ENCODE measurements at places on chromosomes 11 and 22. TPM values are rescaled to one million over a fixed set of nuclear protein-coding genes. Genes with fewer than 3 reads are reported as not detected.

DNA sequence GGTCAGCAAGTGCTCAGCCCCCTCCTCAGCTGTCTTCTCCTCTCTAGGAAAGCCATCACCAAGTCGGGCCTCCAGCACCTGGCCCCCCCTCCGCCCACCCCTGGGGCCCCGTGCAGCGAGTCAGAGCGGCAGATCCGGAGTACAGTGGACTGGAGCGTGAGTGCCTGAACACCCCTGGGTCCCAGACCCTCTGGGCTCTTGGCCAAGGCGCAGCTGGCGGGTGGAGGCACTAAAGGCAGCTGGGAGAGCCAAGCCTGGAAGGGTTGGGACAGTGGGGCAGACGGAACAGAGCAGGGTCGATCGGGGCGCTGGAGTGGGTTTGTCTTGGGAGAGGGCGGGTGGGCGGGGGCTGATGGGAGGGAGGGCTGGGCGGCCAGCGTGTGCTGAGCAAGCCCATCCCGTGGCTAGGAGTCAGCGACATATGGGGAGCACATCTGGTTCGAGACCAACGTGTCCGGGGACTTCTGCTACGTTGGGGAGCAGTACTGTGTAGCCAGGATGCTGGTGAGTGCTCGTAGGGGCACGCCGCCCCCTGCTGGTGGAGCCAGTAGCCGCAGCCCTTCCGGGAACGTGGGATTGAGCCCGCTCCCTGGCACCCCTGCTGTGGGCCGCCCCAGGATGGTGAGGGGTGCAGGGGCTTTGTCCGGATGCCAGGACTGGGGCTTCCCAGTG, 14.1 kb upstream of the MDK start:
- peak; percentile 74 for DNase-seq

- no peak for DNase-seq
Measured at GRCh38 chr11:20203831-20204230, 43.6 kb upstream of the DBX1 start.

DNA sequence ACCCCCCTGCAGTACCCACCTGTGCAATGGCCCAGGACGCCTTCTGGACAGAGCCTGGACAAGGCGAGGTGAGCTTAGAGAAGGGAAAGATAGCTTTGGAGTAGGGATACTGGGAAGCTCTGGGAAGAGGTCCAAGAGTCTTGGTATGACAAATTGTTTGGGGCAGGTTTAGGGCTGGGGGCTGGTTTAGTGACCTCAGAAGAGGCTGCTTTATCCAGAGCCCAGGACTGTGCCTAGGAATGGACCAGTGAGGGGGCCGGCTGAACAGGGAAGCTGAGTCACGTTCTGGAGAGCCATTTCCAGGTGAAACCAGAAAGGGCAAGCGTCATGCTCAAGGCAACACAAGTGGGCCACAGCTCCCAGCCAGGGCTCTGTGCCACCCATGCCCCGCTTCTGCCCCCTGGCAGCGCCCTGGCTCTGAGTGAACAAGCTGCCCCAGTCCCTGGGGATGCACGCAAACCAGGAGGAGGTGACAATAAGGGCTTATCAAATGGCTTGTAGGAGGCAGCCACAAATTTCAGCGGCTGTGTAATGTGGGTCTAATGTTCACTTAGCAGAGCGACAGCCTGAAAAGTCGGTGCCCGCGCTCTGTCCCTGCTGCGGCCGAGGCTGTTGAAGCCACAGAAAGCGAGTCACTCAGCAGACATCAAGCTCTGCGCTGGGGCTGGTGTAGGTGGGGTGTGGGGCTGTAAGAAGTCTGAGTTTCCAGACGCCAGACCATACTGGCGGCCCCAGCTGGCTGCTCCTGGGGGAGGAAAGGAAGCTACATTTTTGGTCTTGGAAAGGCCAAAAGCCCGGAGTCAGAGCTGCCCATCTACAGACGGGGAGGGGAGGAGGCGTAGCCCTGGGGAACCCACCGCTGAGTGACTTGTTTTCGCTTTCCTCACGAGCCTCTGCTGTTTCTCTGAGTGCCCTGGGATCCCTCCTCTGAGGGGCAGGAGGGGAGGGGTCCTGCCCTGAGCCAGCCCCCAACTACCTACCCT, 18.3 kb upstream of the SYT7 start:
- no peak for DNase-seq

DNA sequence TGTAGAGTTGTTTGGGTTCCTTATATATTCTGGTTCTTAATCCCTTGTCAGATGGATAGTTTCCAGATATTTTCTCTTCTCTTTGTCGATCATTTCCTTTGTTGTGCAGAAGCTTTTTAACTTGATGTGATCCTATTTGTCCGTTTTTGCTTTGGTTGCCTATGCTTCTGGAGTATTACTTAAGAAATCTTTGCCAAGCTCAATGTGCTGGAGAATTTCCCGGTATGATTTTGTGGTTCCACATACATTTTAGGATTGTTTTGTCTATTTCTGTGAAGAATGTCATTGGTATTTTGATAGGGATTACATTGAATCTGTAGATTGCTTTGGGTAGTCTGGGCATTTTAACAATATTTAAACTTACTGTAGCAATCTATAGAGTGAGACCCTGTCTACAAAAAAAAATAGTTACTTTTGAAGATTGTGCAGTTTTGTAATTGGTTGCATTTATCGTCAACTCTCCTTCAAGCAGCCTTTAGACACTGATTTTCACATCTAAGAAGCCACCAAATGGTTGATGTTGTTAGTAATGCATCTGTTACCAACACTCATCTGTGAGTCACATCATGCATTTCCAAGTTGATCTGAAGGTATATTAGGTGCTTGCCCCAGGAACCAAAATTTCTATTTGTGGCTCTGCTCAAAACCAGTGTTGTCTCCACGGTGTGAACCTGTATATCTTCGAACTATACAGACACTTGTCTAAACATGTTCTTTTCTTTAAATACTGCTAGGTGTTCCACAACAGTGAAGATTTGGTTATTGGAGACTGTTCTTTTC, 21.4 kb downstream of the XRCC6 start:
- no peak for DNase-seq

The APOL5 gene
- not detected for total RNA-seq

The ART1 gene
- not detected for total RNA-seq

Data from activated CD4-positive, alpha-beta T cell treated with anti-CD3 and anti-CD28 coated beads, Interleukin-2, amount 10 ng/mL, durations not matched to agents 7 days and 5 days (primary cell).